ENCODE measurements at places on chromosomes 5 and 9.

DNA sequence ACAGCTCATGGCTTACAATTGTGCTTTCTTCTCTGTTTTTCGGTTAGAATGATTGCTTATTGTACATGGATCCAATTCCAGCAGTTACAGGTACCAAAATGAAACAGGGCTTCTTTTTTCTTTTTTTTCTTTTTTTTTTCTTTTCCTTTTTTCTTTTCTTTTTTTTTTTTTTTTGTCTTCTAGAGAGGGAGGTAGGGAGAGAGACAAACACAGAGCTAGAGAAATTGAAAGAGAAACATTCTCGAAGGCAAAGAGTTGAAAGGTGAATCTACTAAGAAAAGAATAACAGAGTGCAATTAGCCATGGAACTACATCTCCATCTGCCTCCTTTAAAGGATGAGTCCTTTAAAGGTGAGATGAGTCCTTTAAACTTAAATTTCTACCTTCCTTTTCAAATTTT, 1.0 kb upstream of the EDIL3 start:
- no peak for DNase-seq

DNA sequence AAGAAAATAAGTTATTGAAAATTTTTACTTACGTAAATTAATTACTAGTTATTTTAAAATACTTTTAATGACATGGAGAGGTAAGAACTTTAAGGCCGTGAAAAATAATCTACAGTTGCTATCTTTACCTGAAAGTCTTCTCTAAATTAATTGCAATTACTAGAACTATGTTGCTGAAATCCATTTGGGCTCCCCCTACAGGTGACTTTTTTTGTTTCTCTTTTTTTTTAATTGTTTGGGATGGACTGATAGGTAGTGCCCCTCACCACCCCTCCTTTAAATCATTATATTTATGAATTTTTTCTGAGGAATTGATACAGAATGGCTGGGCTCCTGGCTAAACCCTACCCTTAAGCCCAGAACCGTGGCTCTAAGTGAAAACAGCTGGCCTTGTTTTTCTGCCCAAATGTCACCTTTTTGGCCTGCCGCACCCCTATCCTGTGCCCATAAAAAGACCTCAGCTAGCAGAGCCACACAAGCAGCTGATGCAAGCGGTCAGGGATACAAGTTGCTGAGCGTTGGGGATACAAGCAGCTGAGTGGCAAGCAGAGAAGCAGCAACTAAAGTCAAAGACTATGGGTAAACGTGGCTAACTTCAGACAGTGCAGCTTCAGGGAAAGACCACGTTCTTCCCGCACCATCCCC, 315.2 kb upstream of the ACO1 start:
- DNase-seq: peak; percentile 3

- DNase-seq: no peak
These were observed 79.1 kb downstream of the LHFPL2 start for GRCh38 chr5:78569441-78569840.

GRCh38 chr9:70561786-70562395, 147.4 kb upstream of the KLF9 start:
- DNase-seq: no peak

DNA sequence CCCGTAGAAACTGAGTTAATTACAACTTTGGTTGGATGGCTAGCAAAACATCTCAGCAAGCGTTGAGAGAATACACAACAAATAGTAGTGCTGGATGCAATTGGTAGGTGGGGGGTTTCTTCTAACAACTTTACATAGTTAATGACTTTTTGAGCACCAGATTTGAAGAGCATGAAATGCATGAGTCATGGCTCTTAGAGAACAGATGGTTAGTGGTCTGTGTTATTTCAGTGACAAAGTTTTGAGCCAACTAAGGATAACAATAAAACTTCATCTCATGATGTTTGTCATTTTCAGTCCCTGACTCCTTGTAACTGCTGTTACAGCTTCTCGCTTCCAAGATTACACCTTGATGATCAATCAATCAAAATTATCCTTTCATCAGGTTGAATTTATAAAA, 399.0 kb upstream of the BRINP1 start:
- no peak for DNase-seq

DNA sequence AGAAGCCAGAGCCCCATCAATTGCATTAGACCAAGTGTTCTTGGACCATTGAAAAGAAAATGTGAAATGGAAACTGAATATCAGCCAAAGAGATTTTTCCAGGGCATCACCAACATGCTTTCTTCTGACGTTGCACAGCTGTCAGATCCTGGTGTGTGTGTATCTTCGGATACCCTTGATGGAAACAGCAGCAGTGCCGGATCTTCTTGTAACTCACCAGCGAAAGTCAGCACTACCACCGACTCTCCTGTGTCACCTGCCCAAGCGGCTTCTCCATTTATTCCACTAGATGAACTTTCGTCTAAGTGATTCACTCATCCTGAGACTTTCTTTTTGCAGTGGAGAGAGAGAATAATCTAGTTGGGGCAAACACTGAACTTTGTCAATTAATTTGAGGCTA, 75.7 kb downstream of the PIP5K1B start:
- DNase-seq: peak; percentile 18

DNA sequence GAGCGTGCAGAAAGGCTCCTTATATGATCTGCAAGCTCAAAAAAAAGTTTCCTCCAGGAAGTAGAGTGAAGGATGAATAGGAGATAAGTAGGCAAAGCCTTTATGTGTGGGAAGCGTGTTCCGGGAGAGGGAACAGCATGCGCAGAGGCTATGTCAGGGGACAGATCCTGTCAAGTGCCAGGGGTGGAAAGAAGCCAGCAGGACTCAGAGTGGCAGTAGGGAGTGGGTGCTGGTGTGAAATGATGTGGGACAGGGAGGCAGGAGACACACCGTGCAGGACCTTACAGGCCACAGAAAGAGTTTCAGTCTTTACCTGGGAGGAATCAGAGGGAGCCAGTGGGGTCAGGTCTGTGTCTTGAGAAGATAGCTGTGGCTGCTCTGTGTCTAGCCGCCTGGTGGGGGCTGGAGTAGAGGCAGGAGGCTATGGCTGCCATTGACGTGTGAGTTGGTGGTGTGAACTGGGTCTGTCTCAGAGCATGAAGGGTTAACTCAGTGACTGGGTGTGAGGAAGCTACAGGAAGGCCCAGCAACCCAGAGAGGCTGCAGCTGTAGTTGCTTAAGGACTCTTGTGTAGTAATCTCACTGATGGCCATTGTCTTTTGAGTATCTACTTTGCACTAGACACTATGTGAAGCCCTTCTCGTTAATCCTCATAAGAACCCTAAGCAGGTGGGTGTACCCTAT, 71.3 kb downstream of the PPARGC1B start:
- no peak for DNase-seq

DNA sequence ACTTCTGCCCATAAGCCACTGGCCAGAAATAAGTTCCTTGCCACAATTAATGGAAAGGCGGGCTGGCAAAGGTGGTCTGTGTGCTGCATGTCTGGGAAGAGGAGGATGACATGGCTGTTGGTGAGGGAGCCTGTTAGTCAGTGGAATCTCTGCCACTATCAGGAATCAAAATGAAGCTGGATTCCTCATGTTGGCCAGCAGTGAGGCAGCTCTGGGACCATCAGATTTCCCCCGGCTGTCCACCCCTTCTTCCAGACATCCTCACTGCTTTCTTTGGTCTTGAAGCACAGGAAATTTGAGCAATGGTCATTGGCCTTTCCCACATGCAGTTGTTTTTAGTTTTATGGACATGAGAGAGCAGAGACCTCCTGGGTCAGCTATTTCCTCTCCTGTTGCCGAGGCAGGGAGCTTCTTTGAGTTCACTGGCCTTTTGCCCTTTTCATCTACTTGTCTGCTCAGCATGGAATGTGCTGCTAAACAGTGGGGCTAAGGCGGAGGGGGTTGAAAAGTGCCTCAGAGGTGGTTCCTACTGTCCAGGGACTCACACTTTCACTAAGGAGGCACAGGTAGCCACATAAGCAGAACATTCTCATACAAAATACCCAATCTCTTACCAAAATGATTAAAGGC, 34.8 kb upstream of the NEURL1B start:
- DNase-seq: no peak

- DNase-seq: peak; percentile 43
These were observed 1.0 kb downstream of the STARD4 start for GRCh38 chr5:111511174-111511830.

DNA sequence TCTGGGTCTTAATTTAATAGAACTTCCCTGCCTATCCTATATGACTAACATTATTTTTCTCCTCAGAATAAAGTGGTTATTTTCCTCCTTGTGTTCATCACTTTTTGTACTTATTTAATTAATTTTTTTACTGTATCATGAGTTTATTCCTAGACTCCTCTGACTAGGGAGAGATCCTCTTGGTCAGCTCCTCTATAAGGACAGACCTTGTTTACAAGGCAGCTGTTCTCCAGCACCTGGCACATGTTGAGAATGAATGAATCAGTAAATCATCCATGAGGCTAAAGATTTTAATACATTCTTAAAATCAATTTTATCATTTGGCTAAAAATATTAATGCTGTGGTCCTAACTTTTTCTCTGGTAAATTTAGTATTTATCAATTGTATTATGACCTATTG, 139.8 kb downstream of the NUDT12 start:
- DNase-seq: no peak

DNA sequence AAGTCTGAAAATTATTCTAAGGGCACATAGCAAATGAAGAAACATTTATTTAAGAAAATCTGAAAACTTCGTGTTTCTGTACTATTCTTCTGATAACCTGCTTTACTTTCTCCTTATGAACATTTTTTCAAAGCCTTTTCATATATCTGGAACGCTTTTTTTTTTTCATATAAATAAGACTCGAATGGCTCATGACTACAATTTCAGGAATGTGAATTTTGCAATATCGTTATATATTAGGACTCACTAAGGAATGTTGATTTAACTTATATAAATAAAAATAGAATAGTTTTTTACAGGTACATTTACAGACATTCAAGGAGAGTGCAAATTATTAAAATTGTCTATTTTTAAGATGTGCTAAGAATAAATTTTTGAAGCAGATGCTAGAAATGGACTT, 42.9 kb downstream of the GPBP1 start:
- DNase-seq: peak; percentile 89

DNA sequence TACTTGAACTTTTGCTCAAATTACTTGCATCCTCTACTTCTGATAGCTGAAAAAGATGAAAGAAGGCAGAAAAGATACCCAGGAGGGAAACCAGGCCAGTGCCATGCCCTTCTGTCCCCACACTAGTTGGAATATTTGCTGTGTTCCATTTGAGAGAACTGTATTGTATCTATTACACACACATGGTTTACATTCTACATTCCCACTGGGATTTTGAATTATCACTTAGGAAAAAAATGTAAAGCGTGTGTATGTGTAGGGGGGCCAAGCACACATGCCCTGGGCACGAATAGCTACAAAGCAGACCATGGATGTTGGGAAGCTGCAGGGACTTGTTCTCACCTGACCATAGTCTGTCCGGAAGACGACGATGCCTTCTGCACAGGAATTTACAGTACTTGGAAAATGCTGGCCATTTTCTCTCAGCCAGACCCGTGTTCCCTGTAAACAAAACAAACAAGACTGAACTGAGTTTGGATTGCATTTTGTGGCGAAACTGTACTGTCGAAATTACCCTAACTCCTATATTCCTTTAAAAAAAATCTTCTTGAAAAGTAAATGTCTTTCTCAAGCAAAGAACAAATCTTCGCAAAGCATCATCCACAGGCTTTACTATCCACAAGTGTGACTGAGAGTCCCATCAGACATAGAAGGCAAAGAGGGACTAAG, 58.7 kb downstream of the MYO10 start:
- no peak for DNase-seq

GRCh38 chr5:17257705-17258273, 40.4 kb downstream of the BASP1 start:
- DNase-seq: peak; percentile 48

DNA sequence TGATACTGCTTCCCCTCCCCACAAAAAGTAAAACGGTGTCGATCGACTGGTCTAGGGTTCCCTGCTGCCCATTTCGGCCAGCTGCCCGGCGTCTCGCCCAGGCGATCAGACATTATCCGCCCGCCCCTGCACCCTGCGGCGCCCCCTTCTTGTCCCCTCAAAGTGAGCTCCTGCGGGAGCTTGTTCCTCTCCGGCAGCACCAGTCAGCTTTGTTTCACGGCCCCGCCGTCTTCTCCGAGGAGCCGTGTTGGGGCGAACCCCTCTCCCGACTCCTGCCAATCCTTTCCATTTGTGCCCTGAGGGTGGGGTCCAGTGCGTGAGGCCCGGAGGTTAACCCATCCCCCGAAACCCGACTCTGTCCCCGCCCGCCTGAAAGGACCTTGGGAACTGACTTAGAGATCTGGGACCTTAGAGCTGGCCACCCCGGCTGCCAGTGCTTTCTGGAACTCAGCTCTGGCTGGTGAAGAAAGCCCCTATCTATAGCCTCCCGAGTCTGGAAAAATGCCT, 518 bp downstream of the UBE2B start:
- DNase-seq: peak; percentile 72

DNA sequence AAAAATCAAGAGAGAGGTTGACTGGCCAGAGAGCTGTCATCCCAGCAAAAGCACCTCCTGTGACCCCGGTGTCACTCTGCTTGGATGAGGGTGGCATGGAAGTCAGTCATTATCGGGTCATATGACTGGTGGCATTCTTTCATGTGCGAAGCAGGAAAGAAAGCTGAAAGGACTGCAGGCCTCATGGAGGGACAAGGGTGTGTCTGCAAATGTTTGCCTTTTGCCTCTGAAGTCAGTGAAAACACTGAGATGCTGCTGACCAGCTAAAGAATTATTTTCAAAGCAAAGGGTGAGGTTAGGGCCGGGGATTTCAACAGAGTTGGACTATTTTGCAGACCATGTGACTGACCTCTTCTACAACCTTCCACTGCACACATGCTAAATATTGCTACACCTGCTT, 298.3 kb downstream of the CSNK1G3 start:
- no peak for DNase-seq

DNA sequence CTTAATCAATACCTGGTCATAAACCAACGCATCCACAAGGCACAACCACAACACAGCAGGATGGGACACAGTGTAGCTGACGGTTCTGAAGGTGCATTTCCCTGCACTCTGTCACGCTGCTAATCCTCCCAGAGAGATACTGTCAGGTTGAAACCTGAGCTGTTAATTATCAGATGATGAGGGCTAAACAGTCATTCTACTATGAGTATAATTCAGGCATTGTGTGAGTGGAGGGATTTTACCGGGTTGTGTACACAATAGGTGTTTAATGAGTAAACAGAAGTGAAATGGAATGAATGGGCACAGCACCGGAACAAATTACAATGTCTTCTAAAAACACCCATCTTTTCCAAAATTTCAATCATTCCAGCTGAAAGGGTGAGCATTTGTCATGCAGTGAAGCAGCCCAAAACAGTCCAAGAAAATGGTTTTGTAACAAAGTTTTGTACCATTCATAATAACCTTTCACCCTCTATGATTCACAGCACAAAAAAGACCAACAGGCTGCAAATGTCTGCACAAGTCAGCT, 71.5 kb downstream of the ABCA1 start:
- no peak for DNase-seq

GRCh38 chr9:105421154-105421553, 26.7 kb upstream of the FSD1L start:
- peak; percentile 18 for DNase-seq

DNA sequence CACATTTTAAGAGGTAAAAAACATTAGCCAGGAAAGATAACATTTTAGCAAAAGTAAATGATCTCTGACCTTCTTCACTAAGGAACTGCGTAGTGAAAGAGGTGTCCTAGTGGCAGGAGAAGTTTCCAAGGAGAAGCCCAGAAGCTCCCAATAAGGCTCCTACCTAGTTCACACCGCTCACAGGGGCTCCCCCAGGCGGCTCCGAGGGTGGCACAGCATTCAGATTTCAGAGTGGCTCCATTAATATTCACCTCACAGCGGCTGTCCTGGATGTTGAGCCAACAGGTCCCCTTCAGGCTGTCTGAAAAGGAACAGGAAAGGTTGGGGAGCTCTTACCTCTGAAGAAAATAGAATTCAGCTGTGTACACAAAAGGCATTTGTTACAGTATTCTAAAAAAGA, 187.3 kb downstream of the FBN2 start:
- no peak for DNase-seq
